ENCODE measurements at places on chromosomes 3 and 15. TPM values are rescaled to one million over a fixed set of nuclear protein-coding genes. Genes with fewer than 3 reads are reported as not detected.

- no peaks in the 10 kb centered on the region for H3K4me1 ChIP-seq
- no peaks in the 10 kb centered on the region for H3K36me3 ChIP-seq
- H3K27ac ChIP-seq: no peak overlapping the region
Observed at GRCh38 chr15:29070471-29071231, 184.9 kb downstream of the APBA2 start.

DNA sequence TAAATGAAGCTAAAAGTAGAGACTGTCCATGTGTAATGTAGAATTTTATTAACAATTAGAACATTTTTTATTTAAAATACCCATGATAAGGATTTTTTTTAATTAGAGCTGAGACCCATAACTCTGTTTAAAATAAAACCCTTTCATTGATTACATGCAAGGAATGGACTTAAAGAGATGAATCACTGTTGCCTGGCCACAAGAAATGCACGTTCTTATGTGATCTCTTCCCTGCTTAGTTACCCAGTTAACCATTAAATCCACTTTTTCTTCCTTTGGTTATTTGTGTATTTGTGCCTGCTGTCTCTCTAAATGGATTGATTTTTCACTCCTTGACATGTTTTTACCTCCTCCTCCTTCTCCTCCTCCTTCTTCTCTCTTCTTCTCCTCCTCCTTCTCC lies 83.3 kb upstream of the SLITRK3 start:
- no peak overlapping the region for H3K27ac ChIP-seq
- no peak for DNase-seq
- no peaks in the 10 kb centered on the region for H3K27me3 ChIP-seq
- H3K36me3 ChIP-seq: no peaks in the 10 kb centered on the region
- no peaks in the 10 kb centered on the region for H3K4me1 ChIP-seq
- no peak overlapping the region for H3K4me3 ChIP-seq

The MAP6D1 gene
- 0.33 TPM for total RNA-seq

GRCh38 chr3:48466386-48467109 lies 20.0 kb downstream of the ATRIP start:
- no peak for DNase-seq
- no peaks in the 10 kb centered on the region for H3K36me3 ChIP-seq
- H3K27me3 ChIP-seq: no peaks in the 10 kb centered on the region
- H3K4me1 ChIP-seq: peaks cover 31% of the 10 kb centered on the region

GRCh38 chr3:12334786-12335185 lies 45.9 kb downstream of the PPARG start:
- H3K27ac ChIP-seq: no peak overlapping the region
- no peak overlapping the region for H3K4me3 ChIP-seq
- no peaks in the 10 kb centered on the region for H3K36me3 ChIP-seq
- no peaks in the 10 kb centered on the region for H3K4me1 ChIP-seq
- H3K27me3 ChIP-seq: no peaks in the 10 kb centered on the region

GRCh38 chr3:149527531-149528339 lies 53.2 kb downstream of the TM4SF4 start:
- DNase-seq: no peak
- H3K4me1 ChIP-seq: no peaks in the 10 kb centered on the region
- no peaks in the 10 kb centered on the region for H3K27me3 ChIP-seq
- H3K27ac ChIP-seq: peak overlapping the region; percentile 46

The ACKR4 gene
- 2.5 TPM for total RNA-seq

- peak; percentile 70 for DNase-seq
- no peaks in the 10 kb centered on the region for H3K27me3 ChIP-seq
- H3K36me3 ChIP-seq: no peaks in the 10 kb centered on the region
- H3K4me3 ChIP-seq: no peak overlapping the region
Observed at GRCh38 chr3:123489400-123490004, 40.6 kb upstream of the ADCY5 start.

The SLC12A8 gene
- 12.5 TPM for total RNA-seq

The KIF9 gene
- total RNA-seq: 9.5 TPM

DNA sequence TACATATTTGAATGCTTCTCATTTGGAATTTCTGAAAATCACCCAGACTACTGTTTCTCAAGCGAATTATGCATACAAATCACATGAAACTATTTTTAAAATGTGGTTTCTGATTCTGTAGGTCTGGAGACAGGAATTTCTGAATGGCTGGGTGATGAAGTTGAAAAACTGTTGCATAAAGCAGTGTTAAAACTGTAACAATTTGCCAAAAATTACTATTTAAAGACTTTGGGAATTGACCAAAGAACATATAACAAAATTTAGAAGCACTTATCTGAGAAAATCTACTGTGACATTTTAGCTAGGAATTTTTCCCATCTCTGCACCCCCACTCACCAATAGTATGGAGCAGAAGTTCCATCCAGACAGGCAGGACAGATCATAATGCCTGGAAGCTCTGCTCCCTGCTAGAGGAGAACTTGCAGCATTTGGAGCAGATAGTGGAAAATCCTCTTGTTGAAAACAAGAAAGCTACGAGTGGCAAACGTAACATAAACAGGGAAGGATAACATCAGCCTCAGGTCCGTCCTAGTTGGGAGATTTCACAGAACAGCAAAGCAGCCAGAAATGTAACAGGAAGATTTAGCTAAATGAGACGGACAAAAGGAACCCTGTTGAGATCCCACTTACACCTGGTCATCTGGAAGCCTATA lies 132.3 kb upstream of the MCTP2 start:
- no peaks in the 10 kb centered on the region for H3K36me3 ChIP-seq
- no peaks in the 10 kb centered on the region for H3K27me3 ChIP-seq
- H3K4me3 ChIP-seq: no peak overlapping the region
- DNase-seq: no peak
- no peak overlapping the region for H3K27ac ChIP-seq

GRCh38 chr3:88991496-88991895 lies 115.9 kb upstream of the EPHA3 start:
- DNase-seq: no peak
- H3K27me3 ChIP-seq: no peaks in the 10 kb centered on the region
- H3K4me3 ChIP-seq: no peak overlapping the region
- no peak overlapping the region for H3K27ac ChIP-seq

The TF gene
- 8.5 TPM for total RNA-seq

- no peaks in the 10 kb centered on the region for H3K36me3 ChIP-seq
- no peak for DNase-seq
- H3K4me1 ChIP-seq: no peaks in the 10 kb centered on the region
- no peaks in the 10 kb centered on the region for H3K27me3 ChIP-seq
- H3K4me3 ChIP-seq: no peak overlapping the region
- peak overlapping the region; percentile 50 for H3K27ac ChIP-seq
Observed at GRCh38 chr3:187044867-187045552, 94.3 kb downstream of the RPL39L start.

DNA sequence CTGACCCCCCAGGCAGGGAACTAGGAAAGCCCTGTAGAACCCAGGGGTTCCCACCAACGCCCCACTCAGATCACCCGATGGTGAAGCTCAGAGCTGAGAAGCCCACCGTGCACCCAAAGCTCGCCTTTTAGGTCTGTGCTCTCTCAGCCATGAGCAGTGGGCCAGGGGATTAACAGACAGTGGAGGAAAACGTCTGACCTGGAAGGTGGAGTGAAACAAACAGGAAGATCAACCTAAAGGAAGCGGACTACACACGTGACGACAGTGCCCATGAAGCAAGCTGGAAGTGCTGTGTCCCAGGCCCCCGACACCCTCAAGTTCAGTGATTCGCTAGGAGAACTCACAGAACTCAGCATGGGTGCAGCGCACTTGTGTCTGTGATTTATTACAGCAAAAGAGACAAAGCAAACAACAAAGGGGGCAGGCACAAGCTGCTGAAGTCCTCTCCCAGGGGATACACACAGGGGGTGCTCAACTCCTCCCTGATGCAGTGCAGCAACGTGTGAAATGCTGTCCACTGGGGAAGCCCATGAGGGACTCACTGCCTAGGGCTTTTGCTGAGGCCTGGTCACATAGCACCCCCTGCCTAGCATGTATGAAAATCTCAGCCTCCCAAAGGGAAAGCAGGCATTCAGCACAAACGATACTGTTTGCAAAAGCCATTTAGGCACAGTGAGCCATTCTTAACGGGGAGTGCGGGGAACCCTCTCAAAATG lies 43.5 kb downstream of the CFAP92 start:
- H3K4me3 ChIP-seq: no peak overlapping the region
- no peak overlapping the region for H3K27ac ChIP-seq
- no peak for DNase-seq
- H3K4me1 ChIP-seq: no peaks in the 10 kb centered on the region
- H3K36me3 ChIP-seq: no peaks in the 10 kb centered on the region
- no peaks in the 10 kb centered on the region for H3K27me3 ChIP-seq

GRCh38 chr3:147415874-147416273 lies 6.7 kb downstream of the ZIC1 start:
- H3K36me3 ChIP-seq: no peaks in the 10 kb centered on the region
- no peak for DNase-seq
- peaks cover 87% of the 10 kb centered on the region for H3K27me3 ChIP-seq
- peaks cover 5% of the 10 kb centered on the region for H3K4me1 ChIP-seq
- no peak overlapping the region for H3K27ac ChIP-seq

GRCh38 chr3:124770336-124771082 lies 40.3 kb downstream of the UMPS start:
- H3K27ac ChIP-seq: no peak overlapping the region
- no peaks in the 10 kb centered on the region for H3K36me3 ChIP-seq
- no peak overlapping the region for H3K4me3 ChIP-seq
- DNase-seq: no peak
- H3K27me3 ChIP-seq: no peaks in the 10 kb centered on the region

DNA sequence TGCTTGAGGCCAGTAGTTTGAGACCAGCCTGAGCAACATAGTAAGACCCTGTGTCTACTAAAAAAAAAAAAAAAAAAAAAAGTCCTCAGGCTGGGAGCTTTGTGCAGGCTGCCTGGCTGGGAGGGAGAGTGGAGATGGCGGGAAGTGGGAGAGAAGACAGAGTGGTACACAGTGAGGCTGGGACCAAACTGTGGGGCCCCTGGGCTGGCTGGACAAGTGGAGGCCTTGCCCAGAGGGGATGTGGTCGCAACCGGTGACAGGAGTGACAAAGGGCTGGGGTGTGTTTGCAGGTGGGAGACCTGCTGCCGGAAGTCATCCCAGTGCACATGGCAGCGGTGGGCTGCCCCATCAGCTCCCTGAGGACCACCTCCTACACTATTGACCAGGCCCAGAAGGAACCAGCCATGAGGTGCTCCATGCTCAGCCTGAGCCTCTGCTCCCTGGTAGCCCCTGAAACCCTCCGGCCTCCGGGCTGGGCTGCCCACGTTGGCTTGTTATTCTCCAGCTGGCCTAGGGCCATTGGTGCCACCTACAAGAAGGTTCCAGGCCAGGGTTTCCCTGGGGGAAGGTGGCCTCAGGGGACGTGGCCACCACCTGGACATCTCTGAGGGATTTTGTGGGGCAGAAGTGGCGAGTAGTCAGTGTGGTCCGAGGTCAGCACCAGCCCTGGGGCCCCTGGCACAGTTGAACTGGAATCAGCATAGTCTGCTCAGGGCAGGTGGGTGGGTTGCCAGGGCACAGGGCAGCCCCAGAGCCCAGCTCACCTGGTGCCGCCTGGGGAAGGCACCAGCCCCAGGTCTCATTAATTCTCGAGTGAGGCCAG lies 22.7 kb downstream of the ACAA1 start:
- H3K4me1 ChIP-seq: no peaks in the 10 kb centered on the region
- no peak overlapping the region for H3K27ac ChIP-seq
- H3K27me3 ChIP-seq: no peaks in the 10 kb centered on the region
- H3K4me3 ChIP-seq: no peak overlapping the region
- DNase-seq: peak; percentile 38
- H3K36me3 ChIP-seq: no peaks in the 10 kb centered on the region

DNA sequence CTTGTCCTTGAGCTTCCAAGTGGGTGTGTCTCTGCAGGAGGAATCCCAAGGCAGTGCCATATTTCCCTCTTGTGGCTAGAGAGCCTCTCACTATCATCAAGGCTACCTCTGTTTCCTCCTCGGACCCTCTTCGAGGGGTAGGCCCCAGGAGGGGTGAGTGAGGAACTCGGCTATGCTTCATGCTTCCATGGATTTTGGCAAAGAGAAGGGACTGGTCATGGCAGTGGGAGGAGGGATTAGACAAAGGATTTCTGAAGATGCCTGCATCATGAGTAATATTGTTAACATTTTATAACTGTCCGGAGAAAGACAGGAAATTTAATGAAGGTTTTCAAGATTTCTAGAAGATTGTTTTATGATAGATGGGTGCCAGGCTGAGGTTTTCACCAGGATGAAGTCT lies 241.5 kb downstream of the CLSTN2 start:
- H3K36me3 ChIP-seq: no peaks in the 10 kb centered on the region
- no peak for DNase-seq
- H3K4me1 ChIP-seq: no peaks in the 10 kb centered on the region
- no peak overlapping the region for H3K27ac ChIP-seq
- H3K4me3 ChIP-seq: no peak overlapping the region
- no peaks in the 10 kb centered on the region for H3K27me3 ChIP-seq

DNA sequence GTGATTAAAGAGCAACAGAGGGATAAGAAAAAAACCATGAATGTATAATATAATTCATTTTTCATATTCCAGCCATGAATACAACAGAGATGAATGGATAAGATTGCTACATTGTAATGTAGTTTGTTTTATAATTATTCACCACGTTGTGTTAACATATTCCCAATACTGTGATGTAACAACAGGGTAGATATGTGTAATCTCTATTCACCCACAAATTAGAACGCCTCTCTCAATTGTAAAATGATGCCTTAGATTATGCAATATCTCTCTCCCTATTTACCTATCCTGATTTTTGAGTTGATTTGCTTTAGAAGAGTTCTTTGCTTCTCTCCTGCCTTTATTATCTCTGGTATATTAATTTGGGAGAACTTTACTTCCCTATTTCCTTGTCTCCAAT lies 193.6 kb downstream of the AGBL1 start:
- H3K36me3 ChIP-seq: no peaks in the 10 kb centered on the region
- H3K4me3 ChIP-seq: no peak overlapping the region
- DNase-seq: no peak

- H3K36me3 ChIP-seq: no peaks in the 10 kb centered on the region
- DNase-seq: no peak
- no peaks in the 10 kb centered on the region for H3K4me1 ChIP-seq
- H3K27me3 ChIP-seq: no peaks in the 10 kb centered on the region
Observed at GRCh38 chr3:108554229-108554628, 35.0 kb downstream of the CIP2A start.

The CLK3 gene
- total RNA-seq: 99.2 TPM

DNA sequence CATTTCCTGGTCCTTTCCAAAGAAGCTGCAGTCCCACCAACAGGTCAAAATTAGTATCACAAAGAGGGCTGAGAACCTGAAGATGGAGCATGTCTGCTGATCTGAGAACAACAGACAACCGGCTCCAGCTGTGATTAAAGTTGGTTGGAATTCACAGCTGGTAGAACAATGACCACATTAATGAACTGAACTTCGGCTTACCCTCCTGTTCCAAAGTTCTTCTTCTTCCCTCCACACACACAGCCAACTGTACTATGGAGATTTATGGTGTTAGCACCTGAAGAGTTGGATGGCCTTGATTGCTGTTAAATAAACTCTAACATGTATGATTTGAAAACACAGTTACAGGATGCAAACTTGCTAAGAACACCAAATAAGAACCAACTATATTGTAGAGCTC lies 27.4 kb upstream of the ROPN1 start:
- no peaks in the 10 kb centered on the region for H3K27me3 ChIP-seq
- H3K36me3 ChIP-seq: no peaks in the 10 kb centered on the region
- DNase-seq: no peak
- no peak overlapping the region for H3K27ac ChIP-seq
- H3K4me1 ChIP-seq: no peaks in the 10 kb centered on the region

- H3K36me3 ChIP-seq: no peaks in the 10 kb centered on the region
- no peaks in the 10 kb centered on the region for H3K27me3 ChIP-seq
- no peak overlapping the region for H3K4me3 ChIP-seq
- no peak overlapping the region for H3K27ac ChIP-seq
- no peak for DNase-seq
- H3K4me1 ChIP-seq: no peaks in the 10 kb centered on the region
Observed at GRCh38 chr15:45715528-45715927, 80.7 kb downstream of the SQOR start.
